ENCODE measurements at places on chromosomes 7 and 10.
A peak's percentile ranks its signal among the peaks of the same experiment; 100 is the strongest.

GRCh38 chr7:94449151-94449725, 54.5 kb downstream of the COL1A2 start:
- DNase-seq = no peak

DNA sequence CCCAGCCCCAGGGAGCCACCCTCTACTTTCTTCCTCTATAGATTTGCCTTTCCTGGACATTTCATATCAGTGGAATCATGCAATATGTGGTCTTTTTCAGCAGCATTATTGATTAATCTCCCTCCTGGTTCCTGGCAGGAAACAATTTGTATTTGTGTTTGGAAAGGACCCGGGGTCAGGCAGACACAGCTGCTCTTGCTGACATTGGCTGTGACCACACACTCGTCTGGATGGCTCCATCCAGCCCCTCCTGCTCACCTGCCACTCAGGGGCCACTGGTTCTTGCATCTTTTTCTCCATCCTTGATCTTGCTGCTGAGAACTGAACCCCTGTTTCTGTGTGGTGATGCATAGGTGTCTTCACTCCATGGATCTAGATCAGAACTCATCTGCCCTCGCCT, 176.6 kb upstream of the MKI67 start:
- no peak for DNase-seq

DNA sequence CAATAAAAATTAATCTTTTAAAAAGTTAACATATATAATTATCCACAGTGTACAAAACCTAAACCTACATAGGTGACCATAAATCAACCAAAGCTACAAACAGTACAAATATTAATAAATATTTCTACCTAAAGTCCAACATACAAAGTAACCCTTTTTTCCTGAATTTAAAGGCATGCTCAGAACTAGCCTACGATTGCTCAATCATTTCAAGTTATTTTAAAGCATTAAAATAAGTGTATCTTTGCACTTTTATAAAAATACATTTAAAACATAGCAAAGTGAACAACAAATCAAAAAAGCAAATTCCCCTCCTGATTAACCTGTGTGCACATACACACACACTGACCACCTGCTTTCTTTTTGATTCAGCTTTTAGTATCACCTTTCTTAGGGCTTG, 202.2 kb downstream of the PARD3 start:
- DNase-seq = no peak

DNA sequence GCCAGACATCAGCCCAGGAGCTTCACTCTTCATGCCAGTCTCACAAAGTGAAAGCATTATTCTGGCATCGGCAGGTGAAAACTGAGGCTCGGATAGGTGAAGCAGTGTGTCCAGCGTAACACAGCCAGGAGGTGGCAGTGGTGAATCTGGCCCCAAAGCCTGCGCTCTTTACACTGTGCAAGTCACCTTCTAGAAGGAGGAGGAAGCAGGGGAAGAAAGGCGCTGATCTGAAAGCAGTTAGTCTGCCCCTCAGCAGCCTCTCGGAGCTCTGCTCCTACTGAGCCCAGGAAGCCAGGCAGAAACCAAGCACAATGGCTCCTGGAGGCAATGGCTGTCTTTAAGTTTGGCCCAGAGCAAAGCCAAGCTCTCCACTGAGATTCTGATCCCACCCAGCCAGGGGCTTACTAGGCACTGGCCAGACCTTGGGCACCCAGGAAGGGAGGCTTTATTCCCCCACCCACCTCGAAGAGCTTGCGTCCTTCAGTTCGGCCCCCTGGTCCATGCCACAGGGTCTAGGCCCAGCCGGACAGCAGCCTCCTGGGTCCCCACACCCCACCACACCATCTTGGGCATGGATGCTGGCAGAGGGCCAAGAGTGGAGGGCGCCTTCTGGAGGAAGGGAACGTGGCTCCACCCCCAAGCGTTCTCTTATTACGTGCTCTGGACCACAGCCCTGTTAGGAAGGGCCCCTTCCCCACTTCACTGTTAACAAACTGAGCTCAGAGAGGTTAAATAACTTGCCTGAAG, 104.5 kb downstream of the GRID1 start:
- peak; percentile 77 for DNase-seq

GRCh38 chr7:32660936-32661335, 165.6 kb downstream of the AVL9 start:
- no peak for DNase-seq

- no peak for DNase-seq
Measured at GRCh38 chr7:12358694-12359093, 45.0 kb downstream of the VWDE start.

- DNase-seq = no peak
Measured at GRCh38 chr7:6035165-6035564, 4.0 kb downstream of the ANKRD61 start.

GRCh38 chr7:51613911-51614357, 297.3 kb upstream of the COBL start:
- no peak for DNase-seq

DNA sequence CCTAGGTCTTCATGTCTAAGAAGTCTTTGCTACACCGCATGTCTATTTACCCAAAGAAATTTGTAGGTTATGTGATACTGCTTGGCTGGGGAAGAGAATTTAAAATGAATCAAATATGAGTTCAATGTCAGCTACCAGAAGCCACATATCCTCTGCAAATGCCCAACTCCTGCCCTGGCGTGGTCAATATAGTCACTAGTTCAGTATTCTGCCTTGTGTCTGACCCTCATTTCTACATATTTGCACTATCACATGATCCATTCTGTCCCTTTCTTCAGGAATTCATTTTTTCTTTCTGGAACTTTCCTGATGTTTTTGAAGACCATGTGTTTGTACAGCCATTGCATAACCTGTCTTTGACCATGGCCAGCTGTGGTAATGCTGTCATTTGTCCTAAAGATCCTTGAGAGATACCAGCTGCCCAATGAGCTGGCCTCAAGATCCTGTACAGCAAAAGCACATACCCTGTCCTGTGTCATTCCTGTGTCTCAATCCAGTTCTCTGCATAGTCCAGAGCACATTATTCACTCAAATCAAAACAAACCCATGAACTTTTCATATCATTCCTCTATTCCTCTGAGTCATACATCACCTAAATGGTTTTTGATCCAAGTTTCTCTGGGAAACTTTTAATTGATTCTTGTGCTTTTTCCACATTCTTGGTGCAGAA, 524.5 kb downstream of the PARD3 start:
- no peak for DNase-seq

GRCh38 chr7:114970308-114970707, 48.4 kb downstream of the MDFIC start:
- no peak for DNase-seq

- no peak for DNase-seq
Measured at GRCh38 chr10:129786216-129786615, 177.9 kb downstream of the EBF3 start.

- DNase-seq = no peak
Measured at GRCh38 chr10:101330631-101331225, 23.2 kb upstream of the BTRC start.

DNA sequence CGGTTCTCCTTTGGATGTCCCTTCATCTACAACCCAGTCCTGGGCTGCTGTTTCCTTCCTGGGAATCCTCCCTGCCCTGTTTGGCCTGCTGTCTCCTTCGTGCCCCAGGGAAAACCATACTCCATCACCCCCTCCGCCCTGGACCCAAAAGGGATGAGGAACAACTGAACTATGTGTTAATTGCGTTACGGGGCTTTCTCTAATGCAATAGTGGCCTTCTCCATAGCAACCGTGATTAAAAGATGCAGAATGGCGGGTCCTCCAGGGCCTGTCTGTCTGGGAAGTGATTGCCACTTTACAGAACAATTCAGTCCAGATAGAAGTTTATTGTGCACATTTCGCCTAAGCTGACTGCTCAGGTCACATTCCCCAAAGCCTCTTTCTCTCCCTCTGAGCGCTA, 112.0 kb upstream of the FGFR2 start:
- DNase-seq = no peak

DNA sequence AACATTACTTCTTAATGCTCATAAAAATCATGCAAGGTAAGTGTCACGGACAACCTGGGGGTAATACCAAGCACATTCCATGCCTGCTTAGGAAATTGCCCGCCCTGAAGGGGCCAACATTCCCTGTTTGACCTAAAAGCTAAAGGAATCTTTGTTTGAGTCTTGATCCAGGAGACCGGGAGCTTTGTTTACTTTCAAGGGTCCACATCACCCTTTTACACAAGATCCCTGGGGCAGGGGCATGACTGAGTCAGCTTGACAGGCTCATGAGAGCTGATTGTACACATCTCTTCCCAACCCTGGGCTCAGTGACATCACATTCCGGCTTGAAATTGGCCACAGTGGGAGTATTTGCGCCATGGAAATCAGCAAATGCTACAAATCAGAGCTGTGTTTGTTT, 248.1 kb upstream of the HABP2 start:
- DNase-seq = no peak

- no peak for DNase-seq
Measured at GRCh38 chr7:13980474-13980873, 9.0 kb downstream of the ETV1 start.

- peak; percentile 96 for DNase-seq
Measured at GRCh38 chr7:76294344-76295024, 8.0 kb upstream of the HSPB1 start.

GRCh38 chr7:150502519-150502918, 12.2 kb upstream of the GIMAP7 start:
- no peak for DNase-seq

- DNase-seq = no peak
Measured at GRCh38 chr7:47622946-47623640, 41.2 kb upstream of the TNS3 start.

Data from chondrocyte (in vitro differentiated cells).